Nephron progenitor cell (in vitro differentiated cells): ENCODE measurements at places on chromosomes 12 and 14.

- DNase-seq, result no peak
Measured at GRCh38 chr14:94921882-94922585, 152.1 kb upstream of the GSC start.

GRCh38 chr12:21516281-21516680 lies 9.8 kb upstream of the SPX start:
- DNase-seq, result no peak

DNA sequence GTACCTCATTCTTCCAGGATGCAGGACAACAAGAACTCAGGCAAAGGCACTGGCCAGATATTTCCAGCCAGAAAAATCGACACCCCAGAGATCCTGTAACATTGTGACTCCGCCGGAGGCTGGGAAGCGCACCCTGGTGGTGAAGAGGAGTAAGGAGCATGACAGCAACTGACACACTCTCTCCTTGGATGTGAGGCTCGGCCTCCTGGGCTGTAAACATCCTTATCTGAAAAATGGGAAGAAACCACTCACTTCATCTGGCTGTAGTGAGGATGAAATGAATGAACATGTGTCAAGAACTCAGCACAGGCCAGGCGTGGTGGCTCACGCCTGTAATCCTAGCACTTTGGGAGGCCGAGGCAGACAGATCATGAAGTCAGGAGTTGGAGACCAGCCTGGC lies 27.5 kb downstream of the TCHP start:
- peak; percentile 36 for DNase-seq

GRCh38 chr12:116808113-116809105 lies 70.3 kb downstream of the RNFT2 start:
- peak; percentile 20 for DNase-seq

- no peak for DNase-seq
Measured at GRCh38 chr14:54610051-54610977, 43.4 kb downstream of the SAMD4A start.

GRCh38 chr14:65044596-65044959 lies 57.7 kb downstream of the MAX start:
- no peak for DNase-seq

DNA sequence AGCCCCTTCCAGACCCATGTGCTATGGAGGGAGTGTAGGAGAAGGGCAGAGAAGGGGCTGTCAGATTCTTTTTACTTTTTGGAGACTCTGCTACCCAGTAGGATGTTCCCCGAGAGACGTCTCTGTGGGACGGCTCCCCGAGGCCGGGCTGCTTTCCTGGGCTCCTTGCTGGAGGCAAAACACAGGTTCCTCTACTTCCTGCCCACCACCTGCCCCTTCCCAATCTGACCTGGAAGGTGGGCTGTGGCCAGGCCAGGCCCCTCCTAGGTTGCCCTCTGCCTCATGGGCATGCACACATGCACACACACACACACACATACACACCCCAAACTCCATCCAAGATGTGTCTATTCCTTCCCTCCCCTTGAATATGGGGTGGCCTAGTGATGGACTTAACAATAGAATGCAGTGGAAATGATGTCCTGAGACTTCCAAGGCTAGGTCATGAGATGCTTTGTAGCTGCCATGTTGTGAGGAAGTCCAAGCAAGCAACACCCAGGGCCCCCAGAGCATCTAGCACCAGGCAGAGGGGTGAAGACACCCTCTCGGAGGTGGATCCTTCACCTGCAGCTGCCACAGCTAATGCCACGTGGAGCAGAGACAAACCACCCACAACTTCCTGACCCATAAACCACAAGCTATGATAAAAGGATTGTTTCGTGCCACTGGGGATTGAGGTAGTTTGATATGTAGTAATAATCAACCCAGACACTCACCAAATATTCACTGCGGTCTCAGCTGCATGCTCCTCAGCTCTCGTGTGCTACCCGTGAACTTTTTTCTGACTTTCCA lies 1.6 kb upstream of the ASB2 start:
- DNase-seq, result no peak

DNA sequence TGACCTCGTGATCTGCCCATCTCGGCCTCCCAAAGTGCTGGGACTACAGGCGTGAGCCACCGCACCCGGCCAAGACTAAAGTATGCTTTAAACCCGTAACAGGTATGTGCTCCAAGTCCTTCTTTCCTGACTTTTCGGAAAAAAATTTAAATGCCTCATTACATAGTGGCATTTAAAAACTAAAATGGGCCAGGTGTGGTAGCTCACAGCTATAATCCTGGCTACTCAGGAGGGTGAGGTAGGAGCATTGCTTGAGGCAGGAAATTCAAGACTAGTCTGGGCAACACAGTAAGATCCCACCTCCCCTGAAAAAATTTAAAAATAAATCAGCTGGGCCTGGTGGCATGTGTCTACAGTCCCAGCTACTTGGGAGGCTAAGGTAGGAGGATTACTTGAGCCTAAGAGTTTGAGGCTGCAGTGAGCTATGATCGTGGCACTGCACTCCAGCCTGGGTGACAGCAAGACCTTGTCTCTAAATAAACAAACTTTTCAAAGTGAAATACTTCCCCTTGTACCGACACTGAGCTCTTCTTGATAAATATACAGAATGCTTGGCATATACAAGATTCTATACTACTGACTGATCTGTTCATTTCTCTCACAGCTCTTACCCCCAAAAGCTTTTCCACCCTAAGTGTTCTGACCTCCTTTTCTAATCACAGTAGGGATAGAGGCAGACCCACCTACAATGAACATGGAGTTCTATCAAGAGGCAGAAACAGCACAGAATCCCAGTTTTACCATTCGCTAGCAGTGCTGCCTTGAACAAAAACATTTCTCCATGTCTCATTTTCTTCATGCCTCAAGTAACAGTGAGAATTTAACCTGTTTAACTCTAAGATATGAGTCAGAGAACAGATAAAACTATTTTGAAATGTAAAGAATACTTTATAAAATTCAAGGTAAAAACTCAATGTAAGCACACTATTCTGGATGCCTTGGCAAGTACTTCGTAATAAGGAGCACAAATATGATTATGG lies 7.9 kb downstream of the PPP4R3A start:
- no peak for DNase-seq

GRCh38 chr12:57214398-57214781 lies 2.2 kb upstream of the NXPH4 start:
- peak; percentile 81 for DNase-seq

GRCh38 chr12:93137656-93138612 lies 208.8 kb upstream of the EEA1 start:
- DNase-seq, result no peak

DNA sequence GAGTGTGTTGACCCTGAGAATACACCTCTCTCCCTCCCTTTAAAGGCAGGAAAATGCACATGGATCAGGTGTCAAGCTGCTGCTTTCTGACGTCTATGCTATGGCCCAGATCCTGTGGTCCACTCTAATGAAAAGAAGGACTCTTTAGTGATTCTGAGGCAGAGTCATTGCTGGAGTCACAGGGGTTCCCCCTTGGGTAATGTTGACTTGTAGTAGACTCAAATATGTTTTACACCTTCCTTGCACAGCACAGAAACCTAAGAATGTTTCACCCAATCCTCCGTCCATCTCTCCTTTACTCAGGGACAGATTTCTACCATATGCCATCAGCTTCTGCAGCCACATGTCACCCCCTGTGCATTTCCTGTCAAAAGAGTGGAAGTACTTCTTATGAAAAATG lies 525.4 kb downstream of the TMEM121 start:
- DNase-seq, result no peak

DNA sequence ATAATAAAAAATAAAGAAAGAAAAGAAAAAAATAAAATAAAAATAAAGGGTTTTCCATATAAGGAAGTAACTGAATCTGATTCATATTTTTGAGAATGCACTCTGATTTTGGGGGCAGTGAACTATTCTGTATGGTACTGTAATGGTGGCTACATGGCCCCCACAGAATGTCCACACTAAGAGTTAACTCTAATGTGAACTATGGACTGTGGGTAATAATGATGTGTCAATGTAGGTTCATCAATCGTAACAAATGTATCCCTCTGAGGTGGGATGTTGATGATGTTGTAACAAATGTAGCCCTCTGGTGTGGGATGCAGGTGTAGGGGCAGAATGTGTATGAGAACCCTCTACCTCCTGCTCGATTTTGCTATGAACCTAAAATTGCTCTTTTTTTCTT lies 13.8 kb downstream of the KRT8 start:
- no peak for DNase-seq

GRCh38 chr12:113674302-113674701 lies 202.6 kb upstream of the LHX5 start:
- no peak for DNase-seq
